ENCODE measurements at places on chromosomes 1 and 21.

- DNase-seq, result no peak
These were observed 176.9 kb upstream of the FMN2 start for GRCh38 chr1:239914751-239915231.

- DNase-seq, result no peak
These were observed 170.9 kb downstream of the LRRC7 start for GRCh38 chr1:69738458-69739250.

GRCh38 chr1:191541758-191542157, 616.5 kb upstream of the RGS18 start:
- DNase-seq, result no peak

- DNase-seq, result no peak
These were observed 100.2 kb downstream of the DISP1 start for GRCh38 chr1:222914861-222915632.

GRCh38 chr1:198283222-198283621, 126.4 kb downstream of the NEK7 start:
- DNase-seq, result no peak

DNA sequence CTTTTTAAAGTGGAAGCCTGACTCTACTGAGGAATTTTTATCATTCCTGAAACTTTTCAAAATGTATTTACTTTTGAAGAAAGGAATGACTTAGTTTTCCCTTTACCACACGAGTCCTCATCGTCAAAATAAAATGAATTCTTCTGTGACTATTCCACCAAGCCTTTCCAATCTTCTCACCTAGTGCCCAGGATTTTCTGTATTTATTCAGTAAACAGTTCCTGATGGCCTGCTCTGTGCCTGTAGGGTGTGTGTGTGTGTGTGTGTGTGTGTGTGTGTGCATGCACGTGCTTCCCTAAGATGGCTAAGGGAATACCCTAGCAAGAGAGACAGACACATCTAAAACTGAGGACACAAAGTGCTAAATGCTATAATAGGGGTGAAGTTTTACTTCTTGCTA, 395.0 kb upstream of the USP24 start:
- no peak for DNase-seq

DNA sequence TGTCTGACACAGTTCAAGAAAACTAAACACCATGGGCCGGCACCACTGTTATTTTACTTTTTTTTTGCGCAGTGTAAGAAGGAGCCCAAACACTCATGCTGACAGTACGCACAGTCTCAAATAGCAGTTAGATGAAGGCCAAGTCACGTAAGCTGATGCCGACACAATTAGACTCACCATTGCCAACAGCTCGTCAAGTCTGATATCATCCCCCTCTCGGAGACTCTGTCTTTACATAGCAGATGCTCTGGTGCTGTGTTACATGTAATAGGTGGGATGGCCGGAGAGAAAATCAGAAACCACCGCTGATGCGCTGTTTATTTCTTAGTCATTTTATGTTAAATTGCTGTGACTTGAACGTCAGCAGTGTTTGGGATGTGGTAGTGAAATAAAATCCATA, 49.3 kb downstream of the TGFB2 start:
- DNase-seq, result no peak

DNA sequence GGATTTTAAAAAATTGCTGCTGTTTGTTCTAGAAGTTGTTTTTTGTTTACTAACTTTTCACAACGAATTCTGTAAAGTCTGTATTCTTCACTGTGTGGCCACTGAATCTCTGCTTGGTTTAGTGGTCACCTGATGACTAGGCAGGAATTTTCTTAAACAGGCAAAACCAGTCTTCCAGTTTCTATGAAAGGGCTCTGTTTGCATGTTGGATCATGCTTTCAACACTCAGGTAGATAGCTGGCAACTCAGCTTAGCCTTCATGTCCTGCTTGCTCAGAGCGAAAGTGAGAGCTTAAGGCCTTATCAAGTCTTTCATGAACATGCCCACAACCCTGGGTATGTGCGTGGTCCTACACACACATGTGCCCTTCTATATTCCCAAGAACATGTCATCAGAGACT, 52.4 kb upstream of the CCDC190 start:
- no peak for DNase-seq

- DNase-seq, result no peak
These were observed 6.0 kb downstream of the DPT start for GRCh38 chr1:168723000-168723399.

DNA sequence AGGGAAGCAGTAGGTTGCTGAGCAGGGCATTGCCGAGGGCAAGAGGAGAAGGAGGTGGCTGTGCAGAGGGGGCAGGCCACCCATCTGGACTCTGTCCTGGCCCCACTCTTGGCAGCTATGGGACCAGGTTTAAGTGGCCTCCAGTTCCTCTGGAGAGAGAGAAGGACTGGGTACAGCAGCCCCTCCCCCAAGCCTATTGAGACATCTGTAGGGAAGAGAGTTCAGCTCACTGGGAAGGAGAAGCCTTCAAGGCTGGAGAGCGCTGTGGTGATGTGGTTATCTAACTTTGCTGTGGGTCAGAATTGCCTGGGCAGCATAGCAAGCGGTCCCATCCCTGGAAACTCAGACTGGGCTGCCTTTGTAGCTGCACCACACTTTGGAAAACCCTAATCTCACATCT, 93.9 kb downstream of the KCNJ15 start:
- DNase-seq, result no peak

- no peak for DNase-seq
These were observed 719.3 kb upstream of the RGS18 start for GRCh38 chr1:191438979-191439378.

DNA sequence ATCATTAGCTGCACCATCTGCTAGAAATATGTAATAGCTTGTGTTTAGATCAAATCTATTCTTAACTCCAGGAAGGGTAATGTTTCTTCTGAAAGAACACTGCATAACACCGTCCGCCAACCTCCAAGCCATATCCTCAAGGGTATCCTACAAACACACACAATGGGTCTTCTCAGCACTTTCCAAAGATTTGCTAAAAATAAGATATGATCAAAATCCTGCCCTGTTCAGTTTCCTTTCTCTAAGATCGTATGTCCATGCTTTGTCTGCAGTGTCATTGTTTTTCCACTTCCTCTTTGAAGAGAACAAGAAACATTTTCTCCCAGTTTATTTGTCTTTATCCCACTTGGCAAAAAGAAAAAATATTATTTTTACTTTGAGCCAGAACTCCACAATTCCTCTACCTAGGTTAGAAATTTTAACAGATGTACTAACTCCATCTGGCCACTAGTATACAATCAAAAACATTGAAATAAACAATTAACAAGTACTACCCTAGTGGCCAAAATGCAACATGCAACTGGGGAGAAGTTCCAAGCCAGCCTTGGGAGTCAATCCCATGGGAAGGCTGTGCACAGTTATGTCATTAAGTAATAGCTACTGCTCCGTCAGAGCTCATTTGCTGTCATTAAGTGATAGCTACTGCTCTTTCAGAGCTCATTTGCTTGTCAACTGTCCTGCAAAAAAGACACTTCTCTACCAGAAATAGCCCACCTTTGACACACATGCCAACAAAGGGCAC, 37.8 kb downstream of the FRRS1 start:
- DNase-seq, result peak; percentile 47

- no peak for DNase-seq
These were observed 554.3 kb upstream of the CHRM3 start for GRCh38 chr1:238832106-238832505.

DNA sequence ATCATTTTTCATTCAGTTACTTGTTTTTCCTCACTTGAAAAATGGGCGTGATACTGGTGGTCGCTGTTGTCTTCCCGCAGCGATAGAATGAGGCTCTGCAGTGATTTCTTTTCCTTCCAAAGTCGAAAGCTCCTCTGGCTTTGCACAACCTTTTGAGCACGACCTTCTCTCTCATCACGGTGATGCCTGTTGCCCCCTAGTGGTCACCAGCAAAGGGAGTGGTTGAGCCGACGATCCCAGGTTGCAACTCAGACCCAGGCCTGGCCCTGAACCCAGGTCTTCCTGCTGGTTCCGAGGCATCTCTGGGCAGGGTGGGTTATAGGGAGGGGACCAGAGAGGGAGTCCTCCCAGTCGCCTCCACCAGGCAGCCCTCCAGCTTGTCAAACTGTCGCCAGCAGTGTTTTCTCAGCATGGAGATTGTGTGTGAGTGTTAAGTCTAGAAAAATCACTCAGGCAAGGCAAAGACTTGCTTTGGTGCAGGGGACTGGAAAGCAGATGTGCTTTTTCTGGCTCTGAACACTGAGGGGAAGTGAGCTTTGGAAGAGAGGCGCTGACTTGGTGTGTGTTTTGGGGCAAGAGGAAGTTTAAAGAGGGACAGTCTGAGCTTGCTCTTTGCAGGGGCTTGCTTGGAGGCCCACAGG, 285.3 kb downstream of the CAMTA1 start:
- peak; percentile 79 for DNase-seq

GRCh38 chr1:25843483-25843882, 15.8 kb downstream of the AUNIP start:
- no peak for DNase-seq

DNA sequence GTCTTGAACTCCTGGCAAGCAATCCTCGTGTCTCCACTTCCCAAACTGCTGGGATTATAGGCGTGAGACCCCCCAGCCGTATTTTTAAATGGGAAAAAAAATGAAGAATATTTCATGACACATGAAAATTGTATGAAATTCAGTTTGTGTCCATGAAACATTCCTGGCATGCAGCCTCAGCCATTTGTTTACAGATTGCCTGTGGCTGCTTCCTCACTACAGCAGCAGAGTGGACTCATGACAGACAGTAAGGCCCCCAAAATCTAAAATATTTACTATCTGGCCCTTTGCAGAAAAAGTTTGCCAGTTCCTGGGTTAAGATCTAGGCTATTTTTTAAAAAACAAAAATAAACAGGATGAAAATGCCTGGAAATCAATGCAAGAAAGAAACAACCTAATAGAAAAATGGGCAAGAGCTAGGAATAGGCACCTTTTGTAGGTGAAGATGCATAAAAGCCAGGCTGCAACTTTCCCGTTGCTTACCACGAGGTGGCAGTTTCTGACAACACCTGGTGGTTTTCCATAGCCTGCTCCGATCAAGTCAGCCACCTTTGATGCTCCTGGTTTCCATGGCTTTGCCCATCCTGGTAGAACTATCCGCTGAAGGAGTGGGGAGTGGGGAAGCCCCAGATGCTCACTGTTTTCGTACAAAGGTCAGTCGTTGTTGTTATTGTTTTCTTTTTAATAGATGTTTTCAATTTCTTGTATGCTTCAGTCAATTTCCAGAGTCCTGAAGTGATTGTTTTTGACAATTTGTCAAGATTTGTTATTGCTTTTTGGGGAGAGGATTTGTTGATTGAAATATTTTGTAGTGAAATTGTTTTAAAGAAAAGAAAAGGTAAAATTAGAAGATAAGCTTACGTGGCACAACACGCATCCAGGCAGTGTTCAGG, 24.3 kb downstream of the UBE2Q1 start:
- DNase-seq, result peak; percentile 51

DNA sequence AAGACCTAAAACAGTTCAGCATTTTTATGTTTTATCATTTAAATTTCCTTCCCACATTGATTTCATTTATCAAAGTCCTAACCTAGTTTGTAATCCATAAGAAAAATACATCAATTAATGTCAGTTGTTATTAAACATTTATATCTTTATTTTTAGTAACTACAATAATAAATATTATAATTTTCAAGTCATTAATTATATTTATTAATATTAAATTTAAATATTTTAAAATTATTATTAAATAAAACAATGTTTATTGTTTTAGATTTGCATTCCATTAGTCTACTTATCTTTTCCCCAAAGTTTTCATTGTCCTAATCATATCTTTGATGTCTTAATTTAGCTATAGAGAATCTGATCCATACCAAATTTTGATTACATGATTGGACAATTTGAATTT, 368.9 kb downstream of the PLA2G4A start:
- DNase-seq, result no peak

- peak; percentile 37 for DNase-seq
These were observed 10.5 kb upstream of the SRP9 start for GRCh38 chr1:225766967-225767633.

DNA sequence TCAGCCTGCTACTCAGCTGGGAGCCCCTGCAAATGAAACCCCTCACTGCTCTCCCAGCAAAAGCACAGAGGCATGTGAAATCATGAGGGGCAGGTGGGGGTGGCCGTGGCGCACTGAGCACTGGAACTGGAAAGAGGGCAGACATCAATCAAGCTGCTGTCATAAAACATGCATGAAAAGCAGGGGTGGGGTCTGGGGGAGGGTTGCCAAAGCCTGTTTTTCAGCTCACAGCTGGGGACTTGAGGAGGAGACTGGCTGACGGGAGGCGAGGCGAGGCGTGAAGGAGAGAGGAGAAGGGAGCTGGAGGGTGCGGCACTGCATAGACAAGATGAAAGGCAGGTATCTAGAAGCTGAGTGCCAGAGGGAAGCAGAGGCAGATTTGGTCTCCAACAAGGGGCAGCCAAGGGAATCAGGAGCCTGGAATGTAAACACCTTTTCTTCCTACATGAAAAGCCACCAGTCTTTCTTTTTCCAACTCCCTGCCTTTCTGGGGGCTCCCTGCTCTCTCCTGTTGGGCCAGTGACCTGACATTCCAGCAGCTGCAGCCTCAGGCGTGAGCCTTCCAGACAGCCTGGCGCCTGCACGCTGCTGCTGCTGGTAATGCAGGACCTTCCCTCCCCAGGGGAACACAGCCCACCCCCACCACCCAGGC, 87.0 kb downstream of the NMNAT2 start:
- no peak for DNase-seq

GRCh38 chr1:181898773-181899172, 162.7 kb downstream of the ZNF648 start:
- no peak for DNase-seq

DNA sequence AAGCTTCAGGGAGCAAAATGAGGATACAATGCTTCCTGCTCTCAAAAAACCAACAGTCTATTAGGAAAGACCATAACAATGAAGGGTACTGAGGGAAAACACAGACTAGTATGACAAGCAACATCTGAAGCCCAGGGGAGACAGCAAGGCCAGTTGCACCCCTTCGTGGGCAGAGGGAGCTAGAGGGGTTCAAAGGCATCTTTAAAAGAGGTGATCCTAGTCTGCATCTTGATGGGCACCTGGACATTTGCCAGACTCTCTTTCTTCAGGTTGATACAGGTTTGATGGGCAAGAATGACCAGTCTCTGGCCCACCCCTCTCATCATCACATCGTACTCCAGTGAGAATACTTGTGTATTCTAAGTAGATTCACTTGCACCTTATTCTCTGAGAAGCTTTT, 177.7 kb downstream of the VAV3 start:
- DNase-seq, result peak; percentile 36

- DNase-seq, result no peak
These were observed 283.9 kb upstream of the ST6GALNAC5 start for GRCh38 chr1:76583235-76583868.

DNA sequence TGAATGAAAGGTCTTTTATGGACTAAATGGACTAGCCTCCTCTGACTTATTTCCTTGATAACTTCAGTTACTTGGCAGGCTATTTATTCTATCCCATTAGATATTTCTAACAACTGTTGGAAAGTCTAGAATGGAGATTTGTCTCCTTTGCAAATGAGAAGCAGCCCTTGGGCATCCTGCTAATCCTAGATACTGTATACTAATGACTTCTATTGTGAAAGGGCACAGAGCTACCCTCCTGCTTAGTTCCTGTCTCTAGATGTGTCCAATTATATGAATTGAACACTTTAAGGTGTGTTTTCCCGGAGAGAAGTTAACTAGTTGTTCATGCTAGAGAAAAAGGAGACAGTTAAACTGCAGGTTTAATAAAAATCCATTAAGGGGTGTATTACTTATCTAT, 10.2 kb upstream of the NCMAP start:
- DNase-seq, result no peak
